Stimulated activated CD4-positive, alpha-beta T cell treated with anti-CD3 and anti-CD28 coated beads, Interleukin-4, amount 100 ng/mL, for 1 hour (primary cell): ENCODE measurements at places on chromosomes 12 and 14.

GRCh38 chr14:66163023-66163422, 323.1 kb upstream of the CCDC196 start:
- DNase-seq = no peak

GRCh38 chr14:69484444-69485314, at the start of gene PLEKHD1:
TSS of gene PLEKHD1 (plus strand) at chr14:69484728. CDS start at chr14:69484966, 238 bp downstream.
- no peak for DNase-seq

DNA sequence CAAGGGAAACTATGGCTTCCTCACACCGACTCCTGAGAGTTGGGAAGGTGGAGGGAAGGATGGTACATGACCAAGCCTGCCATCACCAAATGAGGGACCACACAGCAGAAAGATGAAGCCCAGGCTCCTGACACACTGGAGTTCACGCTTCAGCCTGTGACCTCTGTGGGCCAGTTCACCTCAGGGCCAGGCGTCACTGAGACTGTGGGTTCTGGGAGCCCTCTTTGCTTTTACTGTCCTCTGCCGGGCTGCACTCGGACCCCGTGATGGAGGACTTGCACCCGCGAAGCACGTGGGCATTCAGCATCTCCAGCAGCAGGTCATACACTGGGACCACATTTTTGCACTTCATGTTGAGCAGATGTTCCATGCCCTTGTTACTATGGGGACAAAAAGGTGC, 61.2 kb downstream of the ESR2 start:
- DNase-seq = no peak

GRCh38 chr14:68653108-68653507, 139.8 kb downstream of the ZFP36L1 start:
- DNase-seq = no peak
